ENCODE measurements at places on chromosomes 6 and 20.

DNA sequence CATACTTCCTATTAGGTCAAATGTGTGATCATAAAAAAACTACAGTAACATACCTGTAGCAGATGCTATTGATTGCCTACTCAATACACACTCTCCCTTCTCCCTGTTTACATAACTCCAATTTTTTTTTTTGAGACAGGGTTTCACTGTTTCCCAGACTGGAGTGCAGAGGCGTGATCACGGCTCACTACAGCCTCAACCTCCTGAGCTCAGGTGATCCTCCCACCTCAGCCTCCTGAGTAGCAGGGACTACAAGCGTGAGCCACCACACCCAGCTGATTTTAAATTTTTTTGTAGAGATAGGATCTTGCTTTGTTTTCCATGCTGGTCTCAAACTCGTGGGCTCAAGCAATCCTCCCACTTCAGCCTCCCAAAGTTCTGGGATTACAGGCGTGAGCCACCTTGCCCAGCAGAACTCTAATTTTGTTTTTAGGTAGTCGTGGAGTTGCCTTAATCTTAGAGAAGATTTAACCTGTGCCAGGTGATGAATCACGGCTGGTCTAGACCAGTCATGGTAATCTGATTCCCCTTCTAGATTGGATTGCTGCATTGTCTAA is 14.0 kb upstream of the KIF3B start:
- no peak for DNase-seq

GRCh38 chr20:62543470-62544302 is 67.9 kb upstream of the GATA5 start:
- no peak for DNase-seq

GRCh38 chr20:13838664-13839063 is 53.8 kb downstream of the NDUFAF5 start:
- DNase-seq = no peak

- DNase-seq = no peak
These were observed 76.8 kb downstream of the LINC00237 start for GRCh38 chr20:21029341-21029740.

DNA sequence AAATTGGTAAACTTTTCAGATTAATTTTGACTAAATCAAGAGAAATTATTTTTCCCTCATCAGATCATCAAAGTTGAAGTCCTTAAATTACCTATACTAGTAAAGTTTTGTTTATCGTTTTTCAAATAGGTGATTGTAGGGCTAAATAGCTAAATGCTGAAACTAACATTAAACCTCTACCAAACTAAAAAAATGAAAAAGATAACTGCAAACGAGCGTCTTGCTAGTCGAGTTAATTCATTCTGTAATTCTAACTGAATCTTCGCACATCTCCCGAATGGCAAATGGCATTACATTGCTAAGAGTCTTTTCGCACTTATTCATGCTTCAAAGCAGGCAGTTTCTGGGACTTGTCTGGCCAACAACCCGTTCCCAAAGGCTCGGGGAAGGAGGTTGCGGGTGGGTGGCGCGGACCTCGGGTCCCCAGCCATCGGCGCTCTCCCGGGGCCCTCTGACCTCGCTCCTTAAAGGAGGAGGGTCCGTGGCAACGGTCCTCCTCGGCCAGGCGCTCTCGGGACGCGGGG is 43.8 kb downstream of the POPDC3 start:
- no peak for DNase-seq

DNA sequence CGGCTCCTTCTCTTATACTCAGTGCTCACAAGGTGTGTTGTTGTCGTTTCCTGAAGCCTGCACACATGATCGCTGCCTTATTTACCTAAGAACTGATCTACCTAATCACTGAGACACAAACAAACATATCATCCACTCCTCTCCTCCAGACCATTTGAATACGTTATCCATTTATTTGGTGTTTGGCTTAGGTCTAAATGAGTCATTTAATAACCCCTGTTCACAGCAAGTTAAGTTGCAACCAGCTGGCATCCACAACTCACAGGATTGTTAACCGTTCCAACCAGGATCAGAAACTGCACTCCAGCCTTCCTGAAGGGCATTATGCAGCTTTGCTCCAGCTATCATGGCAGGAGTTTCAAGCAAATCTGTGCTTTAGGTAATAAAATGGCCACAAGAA is 511.1 kb upstream of the MAP3K7 start:
- no peak for DNase-seq

- no peak for DNase-seq
These were observed 969.2 kb upstream of the SLC35B3 start for GRCh38 chr6:9404351-9405146.

DNA sequence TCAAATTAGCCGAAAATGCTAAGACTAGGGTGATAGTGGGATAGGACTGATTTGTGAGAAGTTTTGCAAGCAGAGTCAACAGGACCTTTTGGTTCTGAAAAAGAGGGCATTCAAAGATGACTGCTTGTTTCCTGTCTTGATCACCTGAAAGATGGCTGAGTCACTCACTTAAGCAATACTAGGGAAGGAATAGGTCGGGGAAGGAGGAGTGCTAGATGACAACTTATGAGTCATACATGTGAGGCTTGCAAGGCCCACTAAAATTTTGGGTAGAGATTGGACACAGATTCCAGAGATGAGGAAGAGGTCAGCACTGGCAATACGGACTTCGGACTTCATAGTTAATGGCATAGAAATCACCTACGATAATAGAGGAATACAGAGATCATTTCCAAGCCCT is 89.2 kb downstream of the FAM83B start:
- DNase-seq = no peak

- DNase-seq = no peak
These were observed 5.3 kb upstream of the UBD start for GRCh38 chr6:29564875-29565274.

- DNase-seq = no peak
These were observed 278.4 kb downstream of the CDH26 start for GRCh38 chr20:60236613-60237012.

DNA sequence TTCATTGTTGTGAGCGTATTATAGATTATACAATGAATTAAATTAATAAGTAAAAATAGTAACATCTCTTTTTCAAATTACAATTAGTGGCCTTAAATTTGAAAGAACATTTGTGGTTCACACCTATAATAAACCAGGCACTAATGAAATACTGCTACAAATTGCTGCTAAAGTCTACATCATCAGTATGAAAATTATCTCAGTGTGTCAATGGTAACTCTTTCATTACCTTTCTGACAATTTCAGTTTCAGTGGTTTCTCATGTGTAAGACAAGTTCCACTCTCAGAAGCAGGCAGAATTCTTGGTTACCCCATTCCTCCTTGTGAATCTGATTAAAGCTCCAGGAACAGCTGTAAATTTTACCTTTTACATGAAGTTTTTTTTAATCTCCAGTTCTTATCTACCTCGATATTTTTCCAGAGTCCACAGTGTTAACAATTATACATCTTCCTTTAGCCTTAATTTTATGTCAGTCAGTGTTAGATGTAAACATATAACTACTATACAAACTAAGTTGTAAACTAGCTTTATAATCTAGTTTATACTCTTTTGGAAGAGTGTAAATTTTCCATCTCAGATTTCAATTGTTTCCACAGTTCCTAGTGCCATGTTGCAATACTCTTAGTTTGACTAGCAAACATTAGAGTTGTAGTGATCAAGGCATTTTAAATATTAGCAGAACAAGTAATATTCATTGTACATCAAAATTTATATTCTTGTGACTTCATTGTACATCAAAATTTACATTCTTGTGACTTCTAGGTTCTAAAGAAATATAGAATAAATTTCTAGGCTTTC is 1038.4 kb downstream of the EPHA7 start:
- no peak for DNase-seq

DNA sequence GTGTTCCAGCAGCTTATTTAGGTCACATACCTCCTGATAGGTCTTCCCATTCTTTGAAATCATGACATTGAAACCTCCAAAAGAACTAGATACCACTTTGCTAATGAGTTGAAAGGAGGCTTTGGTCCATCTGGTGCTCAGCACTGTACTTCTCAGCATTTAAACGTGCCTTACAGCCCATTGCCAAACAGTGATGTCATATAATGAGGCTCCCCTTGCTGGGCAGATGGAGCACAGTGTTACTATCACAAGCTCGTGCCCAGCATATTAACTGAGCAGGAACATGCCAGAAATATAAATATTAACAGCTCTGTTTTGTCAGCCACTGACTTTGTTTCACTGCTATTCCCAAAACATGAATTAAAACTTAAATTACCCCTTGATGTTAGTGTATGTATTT is 25.5 kb upstream of the MAPK13 start:
- no peak for DNase-seq

- no peak for DNase-seq
These were observed 73.2 kb downstream of the TRERF1 start for GRCh38 chr6:42378536-42378935.

DNA sequence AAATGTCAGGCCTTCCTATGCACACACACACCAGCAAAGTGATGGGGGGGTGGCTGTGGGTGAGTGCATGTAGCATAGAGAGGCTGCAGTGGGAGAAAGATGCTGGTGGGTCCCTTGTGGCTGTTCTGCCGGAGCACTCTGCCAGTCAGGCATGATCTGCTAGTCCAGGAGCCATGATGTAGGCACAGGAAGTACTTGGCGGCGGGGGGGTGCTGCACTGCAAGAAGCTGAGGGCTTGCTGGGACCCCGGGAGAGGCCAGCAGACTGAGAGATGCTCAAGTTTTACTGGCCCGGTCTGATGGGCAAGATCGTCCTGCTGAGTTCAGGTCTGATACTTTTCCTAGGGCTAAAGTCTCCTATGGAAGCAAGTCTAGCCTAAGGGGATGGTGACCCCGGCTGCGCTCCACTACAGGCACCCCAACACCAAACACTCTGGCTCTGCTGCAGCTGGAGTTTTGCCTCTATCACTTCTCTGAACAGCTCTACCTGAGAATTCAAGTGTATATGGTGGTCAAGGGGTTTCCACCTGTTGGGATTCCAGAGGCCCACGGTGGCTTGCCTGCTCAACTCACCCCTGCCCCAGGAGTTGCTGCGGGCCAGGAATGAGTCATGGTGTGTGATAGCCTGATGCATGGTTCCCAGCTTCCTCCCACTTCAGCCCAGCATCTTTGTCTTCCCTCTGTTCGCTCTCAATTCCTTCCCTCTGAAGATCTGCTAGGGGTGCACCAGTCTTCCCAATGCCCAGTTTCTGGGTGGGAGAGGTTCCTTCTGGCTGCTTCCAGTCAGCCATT is 971.8 kb upstream of the ADGRB3 start:
- no peak for DNase-seq

DNA sequence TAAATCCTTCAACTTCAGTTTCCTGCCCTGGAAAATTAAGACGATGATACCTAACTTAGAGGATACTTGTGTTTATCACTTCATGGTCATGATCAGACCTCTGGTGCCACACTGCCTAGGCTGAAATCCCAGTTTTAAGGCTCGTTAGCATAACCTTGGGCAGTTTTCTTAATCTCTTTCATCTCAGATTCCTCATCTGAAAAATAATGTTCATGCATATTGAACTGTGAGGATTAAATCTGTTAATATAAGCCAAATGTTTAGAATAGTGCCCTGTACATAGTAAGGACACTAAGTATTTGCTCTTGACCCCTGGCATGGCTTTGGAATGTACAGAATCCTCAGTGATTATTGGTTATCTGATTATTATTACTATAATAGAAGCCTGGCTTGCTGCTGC is 79.7 kb downstream of the OGFRL1 start:
- DNase-seq = no peak

DNA sequence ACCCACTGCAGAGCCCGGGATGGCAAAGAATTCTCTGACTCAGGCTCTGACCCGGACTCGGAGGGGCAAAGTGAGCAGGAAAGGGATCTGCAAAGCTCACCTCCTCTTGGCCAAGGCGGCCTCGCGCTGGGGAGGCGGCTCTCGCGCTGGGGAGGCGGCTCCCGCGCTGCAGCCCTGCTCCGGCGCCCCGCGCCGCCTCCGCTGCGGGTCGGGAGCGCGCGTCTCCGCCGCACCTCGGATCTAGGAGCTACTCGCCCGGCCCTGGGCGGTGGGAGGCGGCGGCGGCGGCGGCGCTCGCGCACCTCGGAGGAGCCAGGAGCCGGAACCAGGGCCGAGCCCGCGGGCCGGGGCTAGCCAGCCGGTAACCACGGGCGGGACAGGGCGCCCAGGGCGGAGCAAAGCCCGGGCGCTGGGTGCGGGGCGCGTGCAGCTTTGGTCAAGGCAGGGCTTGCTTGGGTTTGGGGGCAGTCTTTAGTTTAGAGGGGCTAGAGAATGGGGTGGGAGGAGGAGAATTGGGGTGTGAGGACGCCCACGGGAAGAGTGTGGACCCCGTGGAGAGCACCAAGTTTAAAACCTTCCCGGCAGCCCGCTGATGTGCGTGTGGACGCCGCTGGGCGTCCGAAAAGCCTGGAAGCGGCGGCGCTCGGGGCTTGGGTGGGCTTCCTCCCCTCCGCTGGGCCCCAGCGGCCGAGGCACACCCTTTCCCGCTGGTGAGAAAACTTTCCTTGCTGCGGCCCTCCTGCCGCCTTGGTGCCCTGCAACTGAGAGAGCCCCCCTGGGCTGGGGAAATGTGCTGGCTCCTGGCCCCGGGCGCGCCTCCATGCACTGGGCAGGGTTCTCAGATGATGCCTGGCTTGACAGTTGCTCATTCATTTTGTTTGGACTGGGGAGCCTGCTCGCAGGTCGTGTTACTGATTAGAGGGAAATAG is at the start of gene MRAP2:
MRAP2 (plus strand) TSS at position 250 of the 929 bp plus-strand sequence. CDS start 21,547 bp downstream, outside the sequence.
- DNase-seq = no peak

GRCh38 chr6:43383021-43383667 is 13.7 kb upstream of the ZNF318 start:
- no peak for DNase-seq

- no peak for DNase-seq
These were observed 2.2 kb downstream of the TM9SF4 start for GRCh38 chr20:32111753-32112152.

DNA sequence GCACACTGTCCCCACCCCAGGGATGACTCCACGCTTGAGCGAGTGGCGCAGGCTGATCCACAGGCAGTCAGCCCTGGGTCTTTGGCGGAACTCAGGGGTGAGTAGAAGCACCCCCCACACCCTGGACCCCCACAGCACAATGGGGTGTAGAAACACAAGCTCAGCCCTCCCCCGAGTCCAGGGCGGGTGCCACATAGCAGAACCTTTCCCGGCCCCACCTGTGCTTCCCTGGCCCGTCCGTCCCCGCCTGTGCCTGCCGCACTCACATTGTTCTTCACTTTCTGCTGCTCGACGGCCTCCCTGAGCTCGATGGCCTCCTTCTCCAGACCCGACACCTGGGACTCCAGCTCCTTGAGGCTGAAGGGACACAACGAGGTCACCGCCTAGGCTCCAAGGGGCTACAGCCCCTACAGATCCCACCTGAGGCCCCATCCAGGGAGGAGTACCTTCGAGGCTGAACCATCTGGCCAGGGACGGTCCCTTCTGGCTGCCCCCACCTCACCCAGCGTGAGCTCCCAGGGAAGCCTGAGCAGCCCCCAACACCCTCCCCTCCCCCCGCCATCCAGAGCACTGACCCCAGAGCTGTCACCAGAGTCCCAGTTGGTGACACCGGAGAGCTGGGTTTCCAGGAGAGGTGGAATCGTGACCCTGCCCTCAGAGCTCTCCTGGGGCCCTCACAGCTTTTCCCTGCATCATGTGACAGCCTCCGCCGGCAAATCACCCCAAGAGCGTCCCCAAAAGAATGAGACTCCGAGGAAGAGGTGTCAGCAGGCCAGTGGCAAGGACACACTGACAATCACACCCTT is 55.6 kb downstream of the DSTN start:
- no peak for DNase-seq

GRCh38 chr20:33719277-33719988 is 677 bp downstream of the PXMP4 start:
- no peak for DNase-seq

All from activated CD4-positive, alpha-beta T cell treated with anti-CD3 and anti-CD28 coated beads for 1 hour (primary cell).